ENCODE measurements at places on chromosomes 3 and 15. TPM values are rescaled to one million over a fixed set of nuclear protein-coding genes. Genes with fewer than 3 reads are reported as not detected.

DNA sequence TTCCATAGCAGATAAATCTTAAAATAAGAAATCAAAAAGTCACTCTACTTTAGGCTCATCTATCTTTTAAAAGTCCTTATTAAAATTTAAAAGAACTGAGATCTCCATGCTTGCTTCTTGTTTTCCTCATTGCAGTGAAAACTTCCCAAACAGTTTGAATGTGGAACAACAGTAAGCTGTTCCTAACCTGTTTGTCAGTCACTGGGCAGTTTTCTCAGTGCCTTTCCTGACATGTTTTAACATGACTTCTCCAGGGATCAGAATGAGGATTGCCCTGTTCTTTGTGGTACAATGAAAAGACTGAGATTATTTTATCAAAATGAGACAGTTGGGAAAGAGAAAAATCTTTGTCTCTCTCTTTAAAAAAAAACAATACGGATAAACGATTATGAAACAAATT lies 774 bp downstream of the GPR87 start:
- no peak for DNase-seq

DNA sequence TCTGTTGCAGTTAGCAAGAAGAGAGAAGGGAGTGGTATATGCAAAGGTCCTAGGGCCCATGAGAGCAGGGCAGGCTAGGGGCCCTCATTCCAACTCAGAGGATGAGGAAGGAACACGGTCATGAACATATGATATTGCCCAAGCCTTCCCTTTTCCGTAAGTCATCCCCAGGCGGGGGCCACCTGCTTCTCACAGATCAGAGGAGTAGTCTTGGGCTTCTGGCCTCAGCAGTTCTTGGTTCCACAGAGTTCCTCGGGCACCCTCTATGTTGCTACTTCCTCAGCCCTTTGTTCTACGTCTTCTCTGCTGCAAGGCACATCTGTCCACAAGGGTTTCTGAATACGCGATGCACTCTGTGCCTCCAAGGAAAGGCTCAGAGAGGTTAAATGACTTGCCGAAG lies 25.3 kb downstream of the EPHB3 start:
- DNase-seq: no peak

DNA sequence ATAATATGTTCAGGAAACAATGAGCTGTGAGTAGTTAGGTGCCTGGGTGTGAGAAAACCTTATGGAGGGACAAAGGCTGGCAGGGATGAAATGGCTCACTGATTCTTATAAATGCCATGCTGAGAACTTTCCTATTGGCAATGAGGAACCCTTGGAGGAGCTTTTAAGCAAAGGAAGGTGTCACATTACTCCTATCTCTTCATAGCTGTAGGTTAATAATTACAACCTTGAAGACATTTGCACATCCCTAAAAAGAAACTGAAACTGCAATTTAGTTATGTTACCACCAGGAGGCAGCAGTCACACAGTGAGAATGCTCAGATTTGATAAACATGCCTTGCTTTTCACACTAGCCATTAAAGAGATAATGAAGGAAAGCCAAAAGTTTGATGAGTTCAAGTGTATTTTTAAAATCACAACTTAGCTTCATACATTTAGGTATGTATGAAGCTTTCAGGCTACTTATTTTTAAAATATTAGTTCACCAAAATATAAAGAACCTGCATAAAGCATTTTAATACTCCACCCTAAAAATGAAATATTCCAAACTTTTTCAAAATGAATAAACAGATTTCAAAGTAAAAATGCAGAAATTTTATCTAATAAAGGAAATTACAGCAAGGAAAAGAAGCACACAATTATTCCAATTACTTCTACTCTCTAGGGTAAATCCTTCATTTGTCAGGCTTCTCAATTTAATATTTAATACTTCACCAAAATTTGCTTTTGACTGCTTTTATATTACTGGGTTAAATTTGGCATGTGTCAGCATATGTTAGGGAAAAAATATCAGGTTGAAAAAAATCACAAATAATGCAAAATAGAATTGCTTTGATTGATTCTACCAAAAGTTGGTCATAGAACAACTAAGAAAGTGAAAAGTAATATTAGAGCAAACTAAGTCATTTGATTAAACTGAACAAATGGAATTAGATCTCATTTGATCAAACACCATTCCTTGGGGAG lies 136.9 kb upstream of the SLC2A2 start:
- DNase-seq: no peak

- no peak for DNase-seq
Measured at GRCh38 chr15:72890043-72890442, 106.5 kb upstream of the ADPGK start.

DNA sequence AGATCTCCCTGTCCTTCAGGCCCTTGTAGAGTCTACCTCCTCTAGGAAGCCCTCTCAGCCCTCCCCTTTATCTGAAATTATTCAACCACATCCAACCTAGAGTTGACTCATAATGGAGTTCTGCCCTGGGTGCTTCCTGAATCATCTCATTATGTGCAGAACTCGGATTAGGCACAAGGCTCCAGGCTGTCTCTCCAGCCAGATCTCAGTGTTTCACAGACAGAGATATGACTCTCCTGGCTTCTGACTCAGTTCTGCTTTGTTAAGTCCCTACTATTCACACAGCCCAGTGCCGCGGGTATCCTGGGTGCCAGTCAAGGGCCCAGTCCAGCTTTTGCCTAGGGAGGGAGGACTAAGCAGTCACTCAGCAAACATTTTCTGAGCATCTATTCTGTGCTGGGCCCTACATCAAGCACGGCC lies 9.3 kb downstream of the STRA6 start:
- no peak for DNase-seq

The C3orf62 gene
- total RNA-seq: 10.0 TPM

The ABHD17C gene
- total RNA-seq: 28.2 TPM

The SLC28A2 gene
- total RNA-seq: 0.21 TPM

Data from lower lobe of right lung (tissue), 2 donors.